ENCODE measurements at places on chromosomes 12 and 14.

DNA sequence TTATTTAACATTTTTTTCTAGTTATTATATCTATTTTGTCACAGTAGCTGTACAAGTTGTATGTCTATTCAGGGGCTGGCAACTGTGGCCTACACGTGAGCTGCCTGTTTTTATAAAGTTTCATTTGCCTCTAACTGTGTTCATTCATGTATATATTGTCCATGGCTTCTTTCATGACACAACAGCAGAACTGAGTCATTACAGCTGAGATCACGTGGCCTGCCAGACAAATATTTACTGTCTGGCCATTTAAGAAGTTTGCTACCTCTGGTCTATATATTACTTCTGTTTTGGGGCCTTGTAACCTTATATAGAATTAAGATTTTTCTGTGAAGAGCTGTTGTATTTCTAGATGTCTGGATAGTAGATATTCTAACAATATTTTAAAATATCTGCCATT lies 37.9 kb downstream of the KIAA0586 start:
- DNase-seq = no peak

DNA sequence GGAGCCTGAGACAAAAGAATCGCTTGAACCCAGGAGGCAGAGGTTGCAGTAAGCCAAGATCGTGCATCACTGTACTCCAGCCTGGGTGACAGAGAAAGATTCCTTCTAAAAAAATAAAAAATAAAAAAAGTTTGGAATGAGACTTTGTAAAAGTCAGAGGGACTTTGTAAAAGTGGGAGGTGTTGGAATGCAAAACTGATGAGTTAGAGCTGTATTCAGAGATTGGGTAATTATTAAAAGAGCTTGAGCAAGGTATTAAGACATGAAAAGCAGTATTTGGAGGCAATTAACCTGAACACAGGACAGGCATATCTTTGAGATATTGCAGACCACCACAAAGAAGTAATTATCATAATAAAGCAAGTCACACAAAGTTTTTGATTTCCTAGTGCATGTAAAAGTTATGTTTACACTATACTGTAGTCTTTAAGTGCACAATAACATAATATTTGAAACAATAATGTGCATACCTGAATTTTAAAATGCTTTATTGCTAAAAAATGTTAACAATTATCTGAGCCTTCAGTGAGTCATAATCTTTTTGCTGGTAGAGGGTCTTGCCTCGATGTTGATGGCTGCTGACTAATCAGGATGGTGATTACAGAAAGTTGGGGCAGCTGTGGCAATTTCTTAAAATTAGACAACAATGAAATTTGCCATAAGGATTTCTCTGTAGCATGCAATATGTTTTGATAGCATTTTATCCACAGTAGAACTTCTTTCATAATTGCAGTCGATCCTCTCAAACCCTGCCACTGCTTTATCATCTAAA lies 33.1 kb downstream of the PHLDA1 start:
- no peak for DNase-seq

- no peak for DNase-seq
Observed at GRCh38 chr12:104357421-104357952, 53.9 kb downstream of the EID3 start.

- DNase-seq = no peak
Observed at GRCh38 chr12:108103087-108103486, 26.0 kb upstream of the WSCD2 start.

DNA sequence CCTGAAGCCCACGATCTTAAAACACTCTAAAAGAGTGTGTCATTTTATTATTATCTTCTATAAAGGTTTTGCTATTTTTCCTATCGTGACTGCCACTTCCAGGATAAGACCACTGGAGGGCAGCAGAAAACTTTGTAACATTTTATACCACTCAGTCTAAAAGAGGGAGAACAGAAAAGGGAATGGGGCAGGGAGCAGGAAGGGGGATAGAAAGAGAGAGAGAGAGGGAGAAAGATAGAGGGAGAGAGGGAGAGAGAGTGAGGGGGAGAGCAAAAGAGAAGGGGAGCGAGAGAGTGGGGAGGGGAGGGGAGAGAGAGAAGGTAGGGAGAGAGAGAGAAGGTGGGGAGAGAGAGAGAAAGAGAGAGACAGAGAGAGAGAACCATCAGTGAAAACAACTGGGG lies 2.0 kb upstream of the ART4 start:
- peak; percentile 13 for DNase-seq

- DNase-seq = no peak
Observed at GRCh38 chr14:67908052-67908754, 88.6 kb downstream of the RAD51B start.

- no peak for DNase-seq
Observed at GRCh38 chr12:78271546-78271945, 440.9 kb downstream of the NAV3 start.

DNA sequence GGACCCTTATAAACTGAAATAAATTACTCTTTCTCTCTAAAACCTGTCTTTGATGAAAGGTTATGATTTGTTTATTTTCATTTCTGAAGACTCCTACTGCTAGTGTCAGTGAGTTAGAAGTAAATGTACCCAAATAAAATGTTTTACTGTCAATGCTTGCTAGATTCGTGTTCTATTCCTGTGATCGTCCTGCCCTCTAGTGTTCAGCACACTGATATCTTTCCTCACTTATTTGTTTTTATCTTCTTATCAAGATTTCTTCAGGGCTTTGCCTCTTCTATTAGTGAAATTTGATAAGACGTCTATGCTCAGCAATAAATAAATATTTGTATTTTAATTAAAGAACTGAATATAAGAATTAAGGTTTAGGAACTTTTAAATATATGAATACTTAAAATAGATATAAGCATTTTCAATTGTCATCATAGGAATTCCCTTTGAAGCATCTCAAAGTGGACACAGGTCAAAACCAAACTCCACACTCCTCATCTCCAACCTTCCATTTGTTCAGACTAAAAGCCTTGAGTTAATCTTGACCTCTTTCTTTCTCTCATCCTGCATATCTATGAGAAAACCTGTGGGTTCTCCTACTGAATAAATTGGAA lies 75.8 kb downstream of the C12orf50 start:
- DNase-seq = no peak

- DNase-seq = no peak
Observed at GRCh38 chr12:118330421-118331018, 42.2 kb downstream of the TAOK3 start.

- DNase-seq = no peak
Observed at GRCh38 chr12:88559772-88560171, 20.5 kb downstream of the KITLG start.

GRCh38 chr14:88143810-88144209 lies 138.9 kb downstream of the GPR65 start:
- no peak for DNase-seq

- no peak for DNase-seq
Observed at GRCh38 chr14:85482552-85482951, 47.4 kb upstream of the FLRT2 start.

DNA sequence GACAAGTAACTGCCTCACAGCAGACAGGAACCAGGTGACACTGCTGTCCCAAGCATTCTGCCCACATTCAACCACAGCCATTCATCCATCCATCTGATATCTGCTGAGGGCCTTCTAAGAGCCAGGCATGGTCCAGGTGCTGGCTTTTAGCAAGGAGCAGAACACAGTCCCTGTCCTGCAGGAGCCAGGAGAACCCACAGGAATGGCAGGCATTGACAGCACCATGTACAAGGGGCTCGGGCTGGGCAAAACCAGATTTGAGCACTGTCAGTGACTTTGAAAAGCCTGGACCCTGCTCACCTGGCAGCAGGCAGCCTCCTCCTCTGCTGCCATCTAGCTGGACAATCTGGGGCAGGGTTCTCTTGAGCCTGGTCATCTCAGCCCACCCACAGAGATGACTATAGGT lies 137.0 kb downstream of the ZFP36L1 start:
- DNase-seq = no peak

- no peak for DNase-seq
Observed at GRCh38 chr12:6182279-6182898, 17.8 kb upstream of the CD9 start.

DNA sequence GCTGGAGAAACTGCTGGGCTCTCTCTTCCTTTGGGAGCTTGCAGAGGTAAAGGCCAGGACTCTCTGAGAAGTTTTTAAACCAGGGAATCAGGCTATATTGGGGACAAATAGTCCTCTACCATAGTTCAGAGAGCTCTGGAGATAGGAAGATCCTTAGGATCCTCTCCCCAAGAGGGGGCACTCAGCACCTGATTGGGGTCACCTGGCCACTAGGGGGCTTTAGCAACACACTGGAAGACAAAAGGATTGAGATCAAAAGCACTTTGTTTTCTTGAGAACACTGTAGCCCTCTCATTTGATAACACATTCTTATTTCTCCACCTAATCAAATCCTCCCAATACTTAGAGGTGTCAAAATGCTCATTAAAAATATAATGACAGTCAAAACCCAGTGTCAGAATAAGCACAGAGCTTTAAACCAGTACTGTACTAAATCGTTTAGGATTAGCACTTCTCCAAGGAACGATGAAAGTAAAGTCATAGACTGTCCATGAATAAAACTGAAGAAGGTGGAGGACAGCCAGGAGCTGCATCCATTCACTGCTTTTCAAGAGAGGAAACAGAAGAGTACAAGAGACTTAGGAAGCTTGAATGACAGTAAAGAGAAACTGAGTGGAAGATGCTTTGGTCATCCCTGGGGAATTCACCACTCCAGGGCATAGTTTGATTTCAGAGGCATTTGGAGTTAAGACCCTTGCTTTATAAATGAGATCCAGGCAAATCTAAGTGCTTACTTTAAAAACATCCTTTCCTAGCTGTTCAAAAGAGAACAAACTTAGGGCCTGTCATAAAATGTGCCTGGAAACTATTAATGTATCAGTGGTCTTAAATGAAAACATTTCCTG lies 26.5 kb downstream of the BMP4 start:
- no peak for DNase-seq

DNA sequence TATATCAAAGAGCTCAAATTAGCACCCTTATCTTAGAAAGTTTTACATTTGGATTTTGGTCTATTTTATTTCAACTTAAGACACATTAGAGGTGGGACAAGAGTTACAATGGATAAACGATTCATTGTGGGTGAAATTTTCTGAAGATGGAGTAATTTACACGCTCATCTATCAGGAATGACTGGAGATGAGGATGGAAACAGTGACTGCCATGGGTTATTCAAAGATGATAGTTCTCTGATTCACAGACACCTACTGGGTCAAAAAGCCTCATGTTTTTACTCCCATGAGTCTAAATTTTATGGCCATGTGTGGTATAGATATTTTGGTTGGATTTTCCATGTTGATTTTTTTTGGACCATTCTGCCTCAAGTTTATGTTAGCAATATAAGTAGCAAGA lies 22.1 kb downstream of the SAMD4A start:
- no peak for DNase-seq

DNA sequence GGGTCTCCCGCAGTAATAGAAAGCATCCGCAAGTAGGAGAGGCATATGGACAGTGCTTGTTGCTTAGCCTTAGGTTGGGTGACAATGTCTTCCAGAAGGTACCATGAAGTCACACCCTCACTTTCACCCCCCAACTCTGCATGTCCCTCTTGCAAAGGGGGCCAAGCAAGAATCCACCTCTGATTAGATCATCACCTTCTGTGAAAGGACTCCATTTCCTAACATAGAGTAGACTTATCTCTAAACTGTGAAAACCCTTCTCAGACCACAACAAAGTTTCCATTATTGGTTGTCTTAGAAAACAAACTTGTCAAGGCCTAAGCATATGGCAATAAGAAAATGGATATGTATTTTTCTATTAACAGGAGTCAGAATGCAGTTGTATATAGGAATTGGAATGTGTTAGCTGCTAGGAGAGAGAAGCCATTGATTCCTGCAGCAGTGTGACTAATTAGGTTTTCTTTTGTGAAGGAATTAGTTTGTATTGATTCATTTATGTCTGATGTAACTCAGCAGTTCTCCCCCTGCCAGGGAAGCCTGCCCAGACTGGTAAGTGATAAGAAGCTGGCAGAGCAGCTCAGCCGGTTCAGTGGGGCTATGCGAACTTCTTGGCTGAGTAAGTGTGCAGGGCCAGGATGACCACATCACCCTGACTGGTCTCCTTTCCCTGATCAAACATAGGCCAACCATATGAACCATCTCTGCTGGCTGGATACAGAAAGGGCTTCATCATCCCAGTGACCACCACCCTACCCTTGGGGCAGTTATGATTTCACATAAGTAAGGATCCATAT lies 107.3 kb upstream of the CCDC196 start:
- no peak for DNase-seq

GRCh38 chr14:92676403-92677086 lies 71.9 kb downstream of the LGMN start:
- no peak for DNase-seq

- peak; percentile 26 for DNase-seq
Observed at GRCh38 chr12:13362260-13362841, 165.8 kb downstream of the EMP1 start.

GRCh38 chr14:99393059-99393655 lies 87.5 kb downstream of the SETD3 start:
- DNase-seq = no peak

GRCh38 chr12:95908573-95908972 lies 33.8 kb downstream of the CCDC38 start:
- no peak for DNase-seq

DNA sequence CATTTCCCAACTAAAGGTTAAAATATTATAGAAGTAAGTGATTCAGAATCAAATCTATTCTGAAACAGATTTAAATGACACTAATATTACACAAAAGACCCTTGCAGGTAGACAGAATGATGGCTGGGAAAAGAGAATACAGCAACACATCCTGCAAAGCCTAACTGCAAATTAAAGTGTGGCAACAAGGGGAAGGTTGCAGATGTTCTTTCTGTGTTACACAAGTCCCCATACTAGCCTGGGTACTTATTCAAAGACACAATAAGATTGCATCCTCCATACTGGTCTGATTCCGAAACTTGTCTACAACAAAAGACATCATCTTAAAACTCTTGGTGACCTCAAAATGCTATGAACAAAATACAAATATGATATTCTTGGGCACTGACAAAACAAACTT lies 50.5 kb downstream of the R3HDM2 start:
- DNase-seq = no peak

DNA sequence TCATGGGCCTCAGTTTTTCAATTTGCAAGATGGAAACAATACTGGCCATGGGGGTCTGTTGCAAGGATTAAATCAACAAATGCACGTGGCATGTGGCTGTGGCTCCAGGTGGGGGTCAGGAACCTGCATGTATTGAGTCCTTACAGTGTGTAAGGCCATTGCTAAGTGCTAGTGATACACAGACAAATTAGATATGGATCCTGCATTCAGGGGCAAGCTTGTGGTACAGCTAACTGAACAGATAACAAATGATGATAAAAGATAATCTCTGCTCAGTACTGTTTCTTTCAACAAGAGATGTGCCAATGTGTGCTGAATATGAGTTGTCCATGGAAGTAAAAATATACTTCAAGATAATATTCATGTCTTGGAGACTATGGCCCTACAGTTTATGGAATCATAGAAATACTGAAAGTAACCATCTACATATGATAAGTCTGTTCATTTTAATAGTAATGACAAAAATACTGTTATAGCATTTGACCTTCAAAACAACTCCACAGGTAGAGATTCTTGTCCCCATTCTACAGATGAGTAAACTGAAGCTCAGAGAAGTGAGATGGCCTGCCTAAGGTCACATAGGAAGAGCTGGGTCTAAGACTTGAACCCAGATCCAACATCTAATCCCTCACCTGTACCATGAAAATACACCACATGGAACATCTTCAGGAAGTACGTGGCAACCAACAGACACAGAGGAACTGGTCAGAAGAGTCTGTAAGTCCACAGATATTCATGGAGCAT lies 7.2 kb upstream of the WSCD2 start:
- DNase-seq = no peak

Data from stimulated activated CD4-positive, alpha-beta T cell treated with anti-CD3 and anti-CD28 coated beads, Interleukin-15, amount 100 ng/mL, for 48 hours (primary cell).